ENCODE measurements at places on chromosomes 13 and 19.

GRCh38 chr13:41470196-41470595 is 12.8 kb downstream of the RGCC start:
- DNase-seq = no peak
- no peak overlapping the region for H3K4me3 ChIP-seq
- H3K27me3 ChIP-seq = no peaks in the 10 kb centered on the region
- no peaks in the 10 kb centered on the region for H3K36me3 ChIP-seq
- no peaks in the 10 kb centered on the region for H3K4me1 ChIP-seq

DNA sequence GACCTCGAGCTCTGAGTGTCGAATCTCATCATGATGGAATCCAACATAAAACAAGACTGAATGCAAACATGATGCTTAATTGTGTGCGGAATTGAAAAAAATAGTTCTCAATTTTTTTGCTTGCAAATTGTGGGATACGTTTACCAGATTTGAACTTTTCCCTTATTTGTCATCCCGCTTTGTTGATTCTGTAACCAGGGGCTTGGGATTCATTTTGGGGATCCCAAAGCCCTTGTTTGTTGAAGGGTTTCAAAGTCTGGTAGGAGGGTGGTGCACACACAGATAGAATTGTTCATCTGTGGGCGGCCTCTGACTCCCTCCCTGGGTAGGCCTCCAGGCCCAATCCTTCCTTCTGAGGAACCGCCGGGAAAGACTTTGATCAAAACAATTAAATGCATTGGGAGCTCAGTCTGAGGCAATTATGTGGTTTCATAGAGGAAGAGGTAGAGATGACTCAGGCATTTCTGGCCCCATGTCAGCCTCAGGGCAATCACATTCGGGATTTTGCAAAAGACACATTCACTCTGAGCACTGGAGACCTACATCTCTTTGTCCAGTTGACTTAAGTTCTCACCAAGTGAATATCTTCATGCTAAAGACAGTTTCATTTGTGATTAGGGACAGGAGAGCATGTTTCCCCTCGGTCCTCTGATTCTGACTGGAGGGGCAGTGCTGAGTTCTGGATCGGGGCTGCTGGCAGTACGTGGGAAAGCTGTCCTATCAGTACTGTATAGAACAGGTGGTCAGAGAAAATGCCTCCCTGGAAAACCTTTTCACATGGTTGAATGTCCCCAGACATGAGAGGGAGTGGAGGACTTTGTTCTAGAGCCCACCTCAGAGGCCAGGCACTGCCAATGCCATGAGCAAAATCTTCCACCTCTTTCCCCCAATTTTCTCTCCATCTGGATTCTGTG is 27.8 kb upstream of the IGFL4 start:
- H3K27me3 ChIP-seq = no peaks in the 10 kb centered on the region
- DNase-seq = peak; percentile 80
- no peak overlapping the region for H3K4me3 ChIP-seq
- no peaks in the 10 kb centered on the region for H3K36me3 ChIP-seq
- peaks cover 18% of the 10 kb centered on the region for H3K4me1 ChIP-seq

- H3K4me1 ChIP-seq = no peaks in the 10 kb centered on the region
- H3K4me3 ChIP-seq = no peak overlapping the region
- no peaks in the 10 kb centered on the region for H3K27me3 ChIP-seq
- DNase-seq = no peak
- H3K27ac ChIP-seq = no peak overlapping the region
These were observed 295.4 kb upstream of the MAB21L1 start for GRCh38 chr13:35771898-35772297.

DNA sequence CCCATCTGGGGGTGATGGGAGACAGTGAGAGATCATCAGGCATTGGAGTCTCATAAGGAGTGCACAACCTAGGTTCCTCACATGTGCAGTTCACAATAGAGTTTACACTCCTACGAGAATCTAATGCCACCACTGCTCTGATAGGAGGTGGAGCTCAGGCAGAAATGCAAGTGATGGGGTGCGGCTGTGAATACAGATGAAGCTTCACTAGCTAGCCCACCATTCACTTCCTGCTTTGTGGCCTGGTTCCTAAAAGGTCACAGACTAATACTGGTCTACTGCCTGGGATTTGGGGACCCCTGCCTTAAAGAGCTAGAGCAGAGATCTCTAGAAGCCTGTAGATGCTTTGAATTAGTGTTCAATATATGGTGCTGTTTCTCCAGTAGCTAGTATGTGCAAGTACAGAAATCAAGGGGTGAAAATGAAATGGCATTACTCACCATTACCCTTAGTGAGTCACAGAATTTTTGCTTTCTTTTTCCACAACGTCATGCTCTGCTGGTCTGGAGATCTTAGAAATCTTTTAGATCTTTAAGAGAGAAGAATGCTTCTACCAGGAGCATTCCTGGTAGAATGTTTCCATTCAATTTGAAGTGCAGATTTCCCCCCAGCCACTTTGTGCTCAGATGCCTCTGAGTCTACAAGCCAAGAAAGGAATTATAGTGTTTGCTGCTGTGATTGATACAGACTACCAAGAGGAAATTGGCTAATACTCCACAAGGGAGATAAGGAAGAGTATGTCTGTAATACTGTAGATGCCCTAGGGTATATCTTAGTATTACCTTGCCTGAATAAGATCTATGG is 2301.2 kb downstream of the PCDH9 start:
- no peak overlapping the region for H3K27ac ChIP-seq
- H3K4me1 ChIP-seq = no peaks in the 10 kb centered on the region
- no peak overlapping the region for H3K4me3 ChIP-seq
- no peaks in the 10 kb centered on the region for H3K36me3 ChIP-seq
- DNase-seq = no peak

GRCh38 chr13:59721926-59722910 is 441.5 kb downstream of the DIAPH3 start:
- no peaks in the 10 kb centered on the region for H3K36me3 ChIP-seq
- no peak for DNase-seq
- no peak overlapping the region for H3K4me3 ChIP-seq
- H3K4me1 ChIP-seq = no peaks in the 10 kb centered on the region
- H3K27me3 ChIP-seq = no peaks in the 10 kb centered on the region
- H3K27ac ChIP-seq = no peak overlapping the region

DNA sequence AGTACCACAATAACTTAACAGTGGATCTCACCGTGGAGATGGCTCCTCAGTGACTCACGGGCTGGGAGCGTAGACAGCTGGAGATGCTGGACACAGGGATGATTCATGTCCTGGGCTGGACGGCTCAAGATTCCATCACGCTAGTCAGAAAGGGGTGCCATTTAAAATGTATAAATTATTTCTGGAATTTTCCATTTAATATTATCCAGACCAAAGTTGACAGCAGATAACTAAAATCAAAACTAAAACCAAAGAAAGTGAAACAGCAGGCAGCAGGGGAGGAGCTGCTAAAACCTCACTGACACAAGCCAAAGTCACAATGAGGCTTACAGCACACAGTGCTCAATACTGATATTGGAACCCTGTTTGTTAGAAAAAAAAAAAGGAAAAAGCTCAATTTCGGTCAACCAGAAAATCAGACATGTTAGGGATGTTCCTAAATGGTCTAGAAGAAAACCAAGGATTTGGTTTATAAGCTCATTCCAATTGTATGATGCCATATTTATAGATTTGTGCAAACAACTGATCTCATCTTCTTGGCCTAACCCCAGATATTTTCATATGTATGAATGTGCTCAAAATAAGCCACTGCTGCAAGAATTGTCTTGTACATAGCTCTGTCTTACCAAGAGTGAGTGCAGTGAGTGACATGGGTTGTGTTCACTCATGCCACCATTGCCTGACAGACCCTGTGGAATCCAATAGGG is 111.8 kb downstream of the SACS start:
- no peak overlapping the region for H3K27ac ChIP-seq
- H3K4me1 ChIP-seq = no peaks in the 10 kb centered on the region
- no peaks in the 10 kb centered on the region for H3K27me3 ChIP-seq
- no peaks in the 10 kb centered on the region for H3K36me3 ChIP-seq
- no peak overlapping the region for H3K4me3 ChIP-seq

All from large intestine (tissue), 12 donors.